ENCODE measurements at places on chromosomes 13 and 19.
A peak's percentile ranks its signal among the peaks of the same experiment; 100 is the strongest.

- no peak for DNase-seq
Measured at GRCh38 chr13:51843529-51843928, 1.4 kb downstream of the TMEM272 start.

- no peak for DNase-seq
Measured at GRCh38 chr19:47674548-47674947, 38.7 kb upstream of the EHD2 start.

- DNase-seq: peak; percentile 35
Measured at GRCh38 chr19:756236-756635, 5.3 kb downstream of the MISP start.

GRCh38 chr13:109275852-109276251 lies 510.5 kb downstream of the IRS2 start:
- no peak for DNase-seq

DNA sequence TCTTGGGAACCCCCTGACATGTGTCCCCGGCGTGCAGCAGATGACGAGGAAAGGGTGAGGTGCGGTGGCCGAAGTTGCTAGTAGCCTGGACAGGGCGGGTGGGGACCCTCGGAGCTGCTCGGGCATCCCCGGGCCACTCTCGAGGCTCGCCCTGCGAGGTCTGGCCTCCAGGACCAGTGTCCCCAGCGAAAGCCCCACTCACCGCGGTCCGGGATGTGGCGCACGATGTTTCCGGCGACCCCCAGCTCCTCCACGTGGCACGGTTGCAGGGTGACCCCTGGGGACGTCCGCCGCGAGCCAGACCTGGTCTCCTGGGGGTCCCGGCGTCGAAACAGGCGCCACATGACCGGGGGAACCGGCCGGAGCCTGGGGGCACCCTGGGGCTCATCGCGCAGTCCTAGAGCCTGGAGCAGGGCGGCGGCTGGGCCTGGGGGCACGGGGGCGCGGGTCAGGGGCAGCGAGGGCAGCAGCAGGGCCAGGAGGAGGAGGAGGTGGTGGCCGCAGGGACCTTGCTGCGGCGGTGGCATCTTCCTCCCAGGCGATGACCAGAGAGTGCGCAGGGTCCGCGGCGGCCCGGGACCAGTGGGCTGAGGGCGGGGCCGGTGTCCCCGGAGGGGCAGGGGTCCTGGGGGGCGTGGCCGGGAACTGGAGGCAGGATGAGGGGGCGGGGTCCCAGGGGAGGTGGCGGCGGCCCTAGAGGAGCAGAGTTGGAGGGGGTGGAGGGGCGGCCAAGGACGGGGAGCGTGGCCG lies 26.0 kb downstream of the CERS1 start:
- DNase-seq: no peak

- no peak for DNase-seq
Measured at GRCh38 chr13:34623331-34623730, 318.7 kb upstream of the NBEA start.

DNA sequence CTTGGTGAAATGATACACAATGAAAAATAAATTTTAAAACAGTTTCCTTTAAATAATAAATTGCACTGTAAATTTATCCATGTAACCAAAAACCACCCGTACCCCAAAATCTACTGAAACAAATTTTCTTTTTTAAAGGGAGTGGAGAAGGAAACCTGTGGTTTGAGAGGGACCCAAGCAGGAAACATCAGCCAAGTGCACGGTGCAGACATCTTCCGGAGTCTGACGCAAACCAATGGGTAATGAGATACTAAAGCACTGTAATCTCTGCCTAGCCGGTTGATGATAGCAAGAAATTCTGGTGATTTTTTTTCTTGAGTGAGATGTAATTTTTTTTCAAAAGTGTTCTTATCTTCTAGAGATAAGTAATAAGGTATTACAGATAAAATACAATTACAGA lies 115.4 kb downstream of the ABCC4 start:
- no peak for DNase-seq

- no peak for DNase-seq
Measured at GRCh38 chr13:83121896-83122295, 760.4 kb downstream of the SLITRK1 start.

GRCh38 chr13:87138866-87139265 lies 532.3 kb upstream of the SLITRK5 start:
- no peak for DNase-seq

GRCh38 chr13:22311734-22312404 lies 641.0 kb downstream of the FGF9 start:
- no peak for DNase-seq

GRCh38 chr19:52270266-52270885 lies 989 bp downstream of the ZNF766 start:
- no peak for DNase-seq

DNA sequence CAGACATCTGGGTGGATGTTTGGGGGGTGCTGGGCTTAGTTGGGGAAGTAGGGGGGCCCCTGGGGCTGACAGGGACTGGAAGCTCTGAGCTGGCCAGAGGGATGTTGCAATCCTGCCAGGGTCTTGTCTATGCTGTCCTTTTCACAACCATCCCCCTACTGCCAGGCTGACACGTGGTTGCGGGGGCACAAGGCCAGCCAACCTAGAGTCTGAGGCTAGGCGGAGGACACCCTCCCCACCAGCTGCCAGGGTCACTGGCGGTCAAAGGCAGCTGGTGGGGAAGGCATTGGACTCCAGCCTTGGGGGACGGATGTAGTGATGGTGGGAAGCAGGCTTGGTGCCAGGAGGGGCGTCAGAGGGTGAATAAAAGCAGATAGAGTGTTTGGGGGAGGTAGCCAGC lies 1.6 kb upstream of the APOC1 start:
- no peak for DNase-seq

- DNase-seq: no peak
Measured at GRCh38 chr19:57052081-57052480, 67.7 kb upstream of the USP29 start.

DNA sequence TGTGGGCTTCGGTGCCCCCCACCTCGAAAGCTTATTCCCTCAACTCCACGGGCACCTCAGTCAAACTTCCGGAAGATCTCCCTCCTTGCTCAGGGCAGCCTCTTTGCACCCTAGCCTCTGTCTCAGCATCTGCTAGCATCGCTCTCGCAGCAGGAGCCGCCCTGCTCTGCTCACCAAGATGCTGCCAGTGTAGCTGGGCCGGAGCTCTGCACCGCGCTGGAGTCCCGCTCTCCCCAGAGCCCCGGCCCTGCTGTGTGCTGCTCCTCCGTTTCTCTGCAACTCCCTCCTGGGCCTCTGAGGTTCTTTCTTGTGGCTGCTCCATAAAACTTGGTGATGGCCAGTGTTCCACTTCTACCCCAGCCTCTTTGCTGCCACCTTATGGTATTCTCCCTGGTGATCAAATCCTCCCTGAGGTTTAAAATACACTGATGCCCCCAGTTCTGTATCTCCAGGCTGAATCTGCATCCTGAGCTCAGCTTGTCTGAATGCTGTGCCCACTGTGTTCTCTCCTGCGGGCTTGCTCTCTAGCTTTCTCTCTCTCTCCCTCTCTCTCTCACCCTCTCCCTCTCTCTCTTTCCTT lies 198.0 kb downstream of the UQCRFS1 start:
- no peak for DNase-seq

GRCh38 chr19:45306040-45306439 lies 16.6 kb downstream of the CKM start:
- DNase-seq: no peak

- DNase-seq: no peak
Measured at GRCh38 chr13:66296328-66296727, 933.8 kb downstream of the PCDH9 start.

DNA sequence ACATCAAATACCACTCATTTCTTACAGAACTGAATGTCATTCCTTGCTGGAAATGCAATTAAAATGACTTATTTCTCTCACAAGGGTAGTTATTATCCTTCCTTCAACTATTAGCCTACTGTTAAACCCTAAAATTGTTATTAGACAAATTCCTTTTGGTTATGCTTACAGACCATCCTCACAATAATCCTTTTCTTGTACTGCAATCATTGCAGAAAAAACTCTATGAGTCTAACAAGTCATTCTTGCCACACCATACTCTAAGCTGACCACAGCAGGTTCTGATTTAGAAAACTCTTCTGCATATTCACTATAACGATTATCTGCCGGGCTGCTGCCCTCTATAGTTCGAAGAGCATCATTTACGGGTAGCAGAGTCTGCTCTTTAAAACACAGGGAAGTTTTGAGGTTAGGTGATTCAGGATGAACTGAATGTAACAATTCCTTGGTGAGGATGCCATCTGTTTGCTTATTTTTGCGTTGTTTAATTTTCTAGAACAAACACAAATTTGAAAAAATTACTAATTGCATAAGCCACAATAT lies 38.2 kb downstream of the MTMR6 start:
- no peak for DNase-seq

GRCh38 chr13:100231176-100231575 lies 142.3 kb downstream of the PCCA start:
- DNase-seq: no peak

DNA sequence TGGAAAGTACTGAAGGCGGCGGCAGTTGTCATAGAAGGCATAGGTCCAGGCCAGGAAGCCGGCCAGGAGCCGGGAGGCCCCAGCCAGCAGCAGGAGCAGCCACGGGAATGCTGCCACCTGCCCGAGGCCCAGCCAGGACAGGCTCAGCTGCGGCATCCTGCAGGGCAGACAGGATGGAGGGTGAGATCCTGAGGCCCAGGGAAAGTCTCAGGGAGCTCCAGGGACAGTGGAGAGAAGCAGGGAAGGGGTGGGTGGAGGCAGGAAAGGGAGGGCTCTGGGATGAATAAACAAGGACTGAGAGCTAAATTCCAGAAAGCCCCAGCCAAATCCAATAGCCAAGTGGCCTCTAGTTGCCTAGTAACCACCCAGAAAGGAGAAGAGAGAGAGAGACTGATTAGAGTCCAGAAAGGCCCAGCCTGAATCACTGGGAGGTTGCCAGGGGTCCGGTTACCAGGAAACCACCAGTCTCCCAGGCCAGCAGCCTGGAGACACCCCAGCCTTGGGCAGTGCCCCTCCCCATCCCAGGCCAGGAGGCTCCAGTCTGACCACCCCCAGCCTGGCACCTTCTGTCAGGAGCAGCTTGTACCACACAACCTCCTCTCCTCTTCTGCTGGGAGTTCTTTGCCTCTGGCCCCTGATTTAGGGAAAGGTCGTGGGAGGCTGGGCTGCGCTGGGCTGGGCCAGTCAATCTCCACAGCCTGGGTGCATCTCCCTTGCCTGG lies 7.5 kb upstream of the OR10H5 start:
- no peak for DNase-seq

GRCh38 chr19:35511337-35511736 lies 2.1 kb downstream of the DMKN start:
- DNase-seq: no peak

DNA sequence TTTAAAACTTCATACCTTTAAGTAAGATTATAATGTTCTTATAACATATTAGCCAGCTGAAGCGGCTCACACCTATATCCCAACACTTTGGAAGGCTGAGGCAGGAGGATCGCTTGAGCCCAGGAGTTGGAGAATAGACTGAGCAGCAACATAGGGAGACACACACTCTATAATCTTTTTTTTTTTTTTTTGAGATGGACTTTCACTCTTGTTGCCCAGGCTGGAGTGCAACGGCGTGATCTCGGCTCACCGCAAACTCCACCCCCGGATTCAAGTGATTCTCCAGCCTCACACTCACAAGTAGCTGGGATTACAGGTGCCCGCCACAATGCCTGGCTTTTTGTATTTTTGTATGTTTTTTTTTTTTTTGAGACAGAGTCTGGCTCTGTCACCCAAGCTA lies 37.3 kb downstream of the SPRYD7 start:
- no peak for DNase-seq

DNA sequence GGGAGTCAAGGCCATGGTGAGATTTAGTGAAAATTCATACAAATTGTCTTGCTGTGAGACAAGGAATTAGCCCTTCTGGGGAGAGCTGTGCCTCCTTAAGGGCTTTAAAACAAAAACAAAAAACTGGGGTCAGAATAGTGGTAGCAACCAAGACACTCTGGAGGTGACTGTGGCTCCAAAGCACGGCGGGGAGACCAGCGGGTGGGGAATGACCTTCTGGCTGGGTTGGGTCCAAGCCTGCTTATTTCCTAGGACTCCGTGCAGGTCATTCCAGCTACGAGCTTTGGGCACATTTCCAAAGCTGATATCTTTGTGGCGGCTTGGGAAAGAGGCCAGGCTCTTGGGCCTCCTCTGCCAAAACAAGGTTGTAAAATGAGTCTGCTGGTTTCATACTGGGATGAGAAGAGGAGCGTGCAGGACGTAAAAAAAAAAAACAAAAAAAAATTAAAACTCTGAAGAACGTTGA lies 348.3 kb downstream of the UQCRFS1 start:
- no peak for DNase-seq

DNA sequence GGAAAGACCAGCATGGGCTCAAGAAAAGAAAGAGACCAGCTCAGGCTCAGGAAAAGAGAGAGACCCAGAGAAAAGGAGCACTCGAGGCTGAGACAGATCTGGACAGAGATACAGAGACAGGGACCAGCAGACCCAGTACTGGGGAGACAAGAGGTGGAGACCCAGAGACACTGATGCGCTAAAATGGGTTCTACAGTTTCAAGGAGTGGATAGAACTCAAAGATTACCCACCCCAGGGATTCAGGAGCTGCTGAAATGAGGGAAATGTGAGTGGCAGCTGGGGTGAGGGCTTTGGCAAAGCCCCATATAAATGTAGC lies 609 bp upstream of the ZSCAN18 start:
- DNase-seq: no peak

- no peak for DNase-seq
Measured at GRCh38 chr19:46564701-46565100, 36.4 kb upstream of the CALM3 start.

DNA sequence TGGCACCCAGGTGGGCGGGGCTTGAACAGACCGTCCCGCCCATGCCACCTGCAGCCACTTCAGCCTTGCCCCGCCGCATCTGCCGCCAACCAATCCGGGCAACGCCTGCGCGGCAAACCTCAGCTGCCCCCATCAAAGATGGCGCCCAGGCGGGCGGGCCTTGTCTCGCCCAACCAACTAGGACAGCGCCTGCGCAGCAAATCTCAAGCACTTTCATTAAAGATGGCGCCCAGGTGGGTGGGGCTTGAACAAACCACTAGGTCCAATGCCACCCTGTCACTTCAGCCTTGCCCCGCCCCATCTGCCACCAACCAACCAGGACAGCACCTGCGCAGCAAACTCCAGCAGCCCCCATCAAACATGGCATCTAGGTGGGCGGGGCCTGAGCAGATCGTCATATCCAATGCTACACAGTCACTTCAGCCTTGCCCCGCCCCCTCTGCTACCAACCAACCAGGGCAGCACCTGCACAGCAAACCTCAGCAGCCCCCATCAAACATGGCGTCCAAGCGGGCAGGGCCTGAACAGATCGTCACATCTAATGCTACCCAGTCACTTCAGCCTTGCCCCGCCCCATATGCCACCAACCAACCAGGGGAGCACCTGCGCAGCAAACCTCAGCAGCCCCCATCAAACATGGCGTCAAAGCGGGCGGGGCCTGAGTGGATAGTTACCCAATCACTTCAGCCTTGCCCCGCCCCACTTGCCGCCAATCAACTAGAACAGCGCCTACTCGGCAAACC lies 1.4 kb downstream of the PEG3 start:
- peak; percentile 16 for DNase-seq

GRCh38 chr19:49840736-49841249 lies 10.2 kb upstream of the PTOV1 start:
- no peak for DNase-seq
